ENCODE measurements at places on chromosomes 13 and 19. TPM values are rescaled to one million over a fixed set of nuclear protein-coding genes. Genes with fewer than 3 reads are reported as not detected.

The NCR1 gene
- total RNA-seq = not detected

The TEX101 gene
- total RNA-seq = not detected

The TLE2 gene
- total RNA-seq = 0.39 TPM

The DMAC2 gene
- 35.4 TPM for total RNA-seq

The PSG11 gene
- total RNA-seq = not detected

Measured in subcutaneous preadipocyte (primary cell).